ENCODE measurements at places on chromosomes 6 and 20. TPM values are rescaled to one million over a fixed set of nuclear protein-coding genes. Genes with fewer than 3 reads are reported as not detected.

Gene DNAH8
- total RNA-seq = not detected

Gene BFSP1
- total RNA-seq = 4.2 TPM

Gene DPPA5
- not detected for total RNA-seq

Gene CDSN
- not detected for total RNA-seq

Gene SNAP91
- 0.65 TPM for total RNA-seq

Gene MAP3K5
- 3.4 TPM for total RNA-seq

Gene GPR31
- not detected for total RNA-seq

Gene WFDC5
- total RNA-seq = not detected

Gene DDR1
- total RNA-seq = 25.0 TPM

Gene BPIFB2
- not detected for total RNA-seq

Gene SLC17A2
- not detected for total RNA-seq

Gene DNAAF9
- 3.5 TPM for total RNA-seq

Gene NOX3
- total RNA-seq = not detected

Gene VAPB
- total RNA-seq = 6.7 TPM

All from Daoy (cell line).